ENCODE measurements at places on chromosomes 13 and 19.

DNA sequence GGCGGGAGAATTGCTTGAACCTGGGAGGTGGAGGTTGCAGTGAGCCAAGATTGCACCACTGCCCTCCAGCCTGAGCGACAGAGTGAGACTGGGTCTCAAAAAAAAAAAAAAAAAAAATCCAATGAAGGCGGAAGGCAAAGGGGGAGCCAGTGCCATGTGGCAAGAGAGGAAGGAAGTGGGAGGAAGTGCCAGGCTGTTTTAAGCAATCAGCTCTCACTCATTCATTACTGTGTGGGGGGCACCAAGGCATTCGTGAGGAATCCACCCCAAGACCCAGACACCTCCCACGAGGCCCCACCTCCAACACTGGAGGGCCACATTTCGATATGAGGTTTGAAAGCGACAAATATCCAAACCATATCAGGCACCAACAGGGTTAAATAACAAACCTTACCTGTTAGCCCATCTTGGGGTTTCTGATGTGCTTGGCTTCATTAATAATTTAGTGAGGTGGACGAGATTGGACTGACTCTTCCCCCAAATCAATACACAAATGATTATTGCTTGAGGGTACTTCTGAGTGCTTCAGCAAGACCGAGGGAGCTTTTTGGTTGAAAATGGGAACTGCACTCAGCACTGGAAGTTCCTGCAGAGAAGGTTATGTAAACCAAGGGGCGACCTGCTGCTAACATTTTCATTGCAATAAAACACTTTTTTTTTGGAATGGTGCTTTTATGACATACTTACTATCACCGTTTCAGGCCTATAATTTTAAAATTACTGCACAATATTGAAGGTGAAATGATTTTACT is 7.5 kb upstream of the LRP3 start:
- no peak for DNase-seq

DNA sequence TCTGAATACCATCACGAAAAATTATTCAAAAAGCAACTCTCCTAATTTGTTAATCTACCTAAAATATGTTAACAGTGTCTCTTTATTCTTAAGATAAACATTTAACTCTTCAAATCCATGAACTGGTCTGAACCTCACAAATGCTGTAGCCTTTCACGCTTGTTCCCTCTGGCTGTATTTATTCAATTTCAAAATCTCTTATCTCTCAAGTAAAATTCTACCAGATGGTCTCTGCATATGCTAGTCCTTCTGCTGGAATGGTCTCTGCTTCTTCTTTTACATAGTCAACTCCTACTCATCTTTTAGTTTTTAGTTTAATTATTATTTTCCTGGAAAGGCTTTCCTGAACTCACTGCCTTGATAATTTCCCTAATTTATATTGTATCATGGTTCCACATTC is 232.9 kb upstream of the PCDH20 start:
- no peak for DNase-seq

DNA sequence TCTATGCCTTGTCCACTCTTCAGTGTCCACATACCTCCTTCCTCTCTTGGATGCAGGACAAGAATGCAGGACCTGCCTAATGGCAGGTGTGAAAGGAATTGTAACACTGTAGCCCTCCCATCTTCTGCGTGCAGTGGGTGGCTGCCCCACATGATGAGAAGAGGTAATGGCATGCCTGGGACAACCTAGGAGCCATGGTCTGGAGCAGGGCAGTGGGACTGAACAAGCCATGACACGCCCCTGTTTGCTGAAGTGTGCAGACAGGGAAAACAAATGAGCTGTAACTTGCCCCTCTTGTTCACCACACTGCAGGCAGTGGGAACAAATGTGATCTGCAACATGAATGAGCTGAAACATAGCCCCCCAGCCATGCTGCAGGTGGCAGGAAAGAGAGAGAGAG is 192.2 kb downstream of the PCDH17 start:
- no peak for DNase-seq

DNA sequence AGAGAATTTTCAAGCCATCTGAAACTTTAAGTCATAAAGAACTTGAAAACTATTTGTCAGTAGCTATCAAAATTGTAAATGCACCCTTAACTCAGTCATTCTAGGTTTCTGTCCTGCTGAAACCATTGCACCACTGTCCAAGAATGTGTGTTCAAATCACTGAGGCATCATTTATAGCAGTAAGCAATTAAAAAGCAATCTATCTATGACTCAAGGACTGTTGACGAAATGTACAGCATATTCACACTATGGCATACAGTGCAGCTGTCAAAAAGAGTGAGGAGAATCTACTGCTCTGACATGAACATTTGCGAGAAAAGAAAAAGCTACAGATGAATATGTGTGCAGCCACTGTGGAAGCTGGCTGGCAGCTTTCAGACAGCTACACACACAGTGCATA is 71.2 kb downstream of the ING1 start:
- DNase-seq: peak; percentile 9

Data from fibroblast of skin of left biceps (primary cell).